ENCODE measurements at places on chromosomes 6 and 20. TPM values are rescaled to one million over a fixed set of nuclear protein-coding genes. Genes with fewer than 3 reads are reported as not detected.
A peak's percentile ranks its signal among the peaks of the same experiment; 100 is the strongest.

Gene DOP1A
- 37.5 TPM for total RNA-seq

Gene DEFB124
- not detected for total RNA-seq

DNA sequence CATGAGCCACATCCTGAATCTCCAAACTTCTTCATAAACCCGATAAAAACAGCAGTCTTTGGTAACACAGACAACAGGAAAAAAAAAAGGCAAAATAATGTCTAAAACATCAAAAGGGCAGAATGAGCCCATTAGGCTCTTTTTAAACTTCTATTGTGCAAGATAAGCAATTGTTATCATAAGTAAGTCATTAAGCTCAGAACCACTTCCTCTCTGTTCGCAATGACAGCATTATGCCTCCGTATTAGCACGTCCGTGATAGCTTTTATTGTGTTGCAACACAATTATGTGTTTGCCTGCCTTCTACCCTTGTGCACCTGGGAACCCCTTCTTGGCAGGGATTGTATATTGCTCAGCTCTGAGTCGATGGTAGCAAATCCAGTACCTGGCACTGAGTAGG lies 147.1 kb downstream of the LRFN2 start:
- DNase-seq = no peak

- DNase-seq = peak; percentile 40
Measured at GRCh38 chr20:3082955-3083952, 1.3 kb downstream of the AVP start.

GRCh38 chr6:117600008-117600743 lies 2.1 kb downstream of the GOPC start:
- DNase-seq = no peak

Data from B cell (primary cell).